ENCODE measurements at places on chromosomes 4 and X. TPM values are rescaled to one million over a fixed set of nuclear protein-coding genes. Genes with fewer than 3 reads are reported as not detected.

DNA sequence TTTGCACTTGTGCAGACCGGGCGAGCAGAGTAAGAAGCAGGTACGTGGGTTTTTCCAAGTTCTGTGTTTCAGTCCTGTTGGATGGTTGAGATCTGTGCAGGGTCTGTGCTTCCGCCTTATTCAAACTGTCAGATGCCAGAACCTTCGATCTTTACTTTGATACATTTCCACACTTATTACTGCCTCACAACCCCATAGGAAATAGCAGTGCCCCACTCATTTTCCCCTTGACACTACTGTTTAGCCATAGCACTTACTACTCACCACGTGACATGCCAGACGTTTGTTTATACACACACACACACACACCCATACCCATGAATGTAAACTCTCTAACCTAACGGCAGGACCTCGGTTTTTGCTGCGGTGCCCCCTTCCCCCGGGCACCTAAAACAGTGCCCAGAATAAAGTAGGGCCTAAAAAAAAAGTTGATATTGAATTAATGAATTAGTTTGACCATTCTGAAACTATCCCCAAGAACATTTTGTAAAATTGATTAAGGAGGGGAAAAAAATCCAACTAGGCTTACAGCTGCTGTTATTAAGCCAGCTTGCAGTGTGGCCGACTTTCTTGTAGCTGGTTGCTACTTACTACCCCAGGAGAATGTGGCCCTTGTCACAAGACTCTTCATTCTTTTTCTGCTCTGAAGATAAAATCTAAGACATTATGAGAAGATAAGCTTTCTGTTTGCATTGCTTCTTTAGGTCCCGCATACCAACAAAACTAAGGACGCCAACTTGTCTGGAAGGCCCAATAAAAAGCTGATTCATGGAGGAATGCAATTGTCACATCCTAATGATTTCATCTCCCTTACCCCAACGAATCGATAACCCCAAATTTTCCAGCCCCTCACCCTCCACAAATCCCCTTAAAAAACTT lies 704 bp upstream of the SEPSECS start:
- no peak for DNase-seq

DNA sequence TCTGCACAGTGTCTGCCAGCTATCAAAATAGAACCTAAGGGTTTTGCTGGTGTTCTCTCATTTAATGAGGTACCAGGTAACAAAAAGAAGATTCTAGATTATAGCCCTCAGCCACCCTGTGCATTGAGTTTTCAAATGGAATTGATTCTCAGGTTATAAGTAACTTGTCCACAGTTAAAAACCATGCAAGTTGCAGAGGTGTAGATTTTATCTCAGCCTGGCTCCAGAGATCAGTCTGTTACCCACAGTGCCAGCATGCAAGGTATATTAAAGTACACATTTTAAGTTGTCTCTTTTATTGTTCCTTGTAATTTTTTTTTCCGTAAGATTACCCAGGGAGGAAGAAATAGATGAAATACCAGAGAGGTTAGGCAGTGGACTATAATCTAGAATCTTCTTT lies 59.7 kb downstream of the RAPGEF2 start:
- no peak for DNase-seq

- no peak for DNase-seq
These were observed 809 bp downstream of the ZFP92 start for GRCh38 chrX:153411988-153412574.

DNA sequence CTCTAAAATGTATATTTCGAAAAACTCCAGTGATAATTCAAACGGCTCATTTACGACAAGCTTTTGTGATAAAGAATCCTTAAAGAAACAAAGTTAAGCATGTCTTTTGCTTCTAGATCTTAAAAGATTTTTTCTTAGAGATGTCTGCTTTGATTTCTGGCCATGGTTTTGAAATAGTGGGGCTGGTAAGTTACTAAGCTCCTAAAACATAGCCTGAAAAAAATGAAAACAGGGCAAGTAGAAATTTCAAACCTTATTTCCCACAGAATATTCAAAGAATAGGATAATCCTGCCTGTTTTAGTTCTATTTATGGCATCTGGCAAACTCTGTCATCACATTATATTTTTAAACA lies 318.3 kb downstream of the ARHGAP24 start:
- DNase-seq, result no peak

DNA sequence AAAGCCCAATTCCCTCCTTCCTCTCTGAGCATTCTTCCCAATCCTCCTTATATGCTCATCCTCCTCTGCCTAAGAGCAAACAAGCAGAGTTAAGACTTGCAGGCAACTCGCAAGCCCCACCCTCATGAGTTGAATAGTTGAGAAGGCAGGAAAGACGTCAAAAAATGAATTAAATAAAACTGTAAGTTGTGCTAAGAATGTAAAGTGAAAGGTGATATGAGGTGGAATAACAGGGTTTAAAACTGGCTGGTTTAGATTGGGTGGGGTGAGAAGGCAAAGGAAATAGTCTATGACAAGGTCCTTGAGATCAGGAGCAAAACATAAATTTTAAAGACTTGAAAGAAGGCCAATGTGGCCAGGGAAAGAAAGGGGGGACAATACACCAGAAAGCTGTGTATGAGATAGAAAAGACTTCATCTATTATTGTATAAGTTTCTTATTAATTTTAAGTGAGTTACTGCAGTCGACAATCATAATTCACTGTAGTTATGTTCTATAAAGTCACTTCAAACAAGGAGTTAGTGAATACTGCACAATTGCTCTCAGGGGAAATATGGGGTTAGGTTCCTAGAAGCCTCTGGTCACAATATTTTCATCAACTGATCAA lies 124.9 kb downstream of the RELL1 start:
- DNase-seq, result no peak

- DNase-seq, result no peak
These were observed 135.3 kb upstream of the MID1 start for GRCh38 chrX:10755439-10756334.

DNA sequence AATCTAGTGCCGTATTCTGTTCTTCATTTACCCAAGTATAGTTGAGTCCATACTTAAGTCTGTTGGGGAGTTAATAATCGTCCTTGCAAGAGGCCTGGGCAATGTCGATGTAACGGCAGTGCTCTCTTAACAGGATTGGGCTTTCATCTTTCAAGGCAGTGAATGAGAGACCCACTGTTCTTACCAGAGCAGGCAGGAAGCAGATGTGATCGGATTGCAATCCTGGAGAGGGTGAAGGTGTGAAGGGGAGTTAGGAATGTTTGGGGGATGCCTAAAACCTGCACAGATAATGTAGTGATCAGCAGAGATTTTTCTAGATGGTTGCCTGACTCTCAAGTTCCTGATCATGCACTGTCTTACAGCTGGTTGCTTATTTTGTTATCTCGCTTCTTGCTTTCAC lies 308.4 kb downstream of the AFF2 start:
- no peak for DNase-seq

- no peak for DNase-seq
These were observed 216.3 kb downstream of the HHIP start for GRCh38 chr4:144862210-144862609.

DNA sequence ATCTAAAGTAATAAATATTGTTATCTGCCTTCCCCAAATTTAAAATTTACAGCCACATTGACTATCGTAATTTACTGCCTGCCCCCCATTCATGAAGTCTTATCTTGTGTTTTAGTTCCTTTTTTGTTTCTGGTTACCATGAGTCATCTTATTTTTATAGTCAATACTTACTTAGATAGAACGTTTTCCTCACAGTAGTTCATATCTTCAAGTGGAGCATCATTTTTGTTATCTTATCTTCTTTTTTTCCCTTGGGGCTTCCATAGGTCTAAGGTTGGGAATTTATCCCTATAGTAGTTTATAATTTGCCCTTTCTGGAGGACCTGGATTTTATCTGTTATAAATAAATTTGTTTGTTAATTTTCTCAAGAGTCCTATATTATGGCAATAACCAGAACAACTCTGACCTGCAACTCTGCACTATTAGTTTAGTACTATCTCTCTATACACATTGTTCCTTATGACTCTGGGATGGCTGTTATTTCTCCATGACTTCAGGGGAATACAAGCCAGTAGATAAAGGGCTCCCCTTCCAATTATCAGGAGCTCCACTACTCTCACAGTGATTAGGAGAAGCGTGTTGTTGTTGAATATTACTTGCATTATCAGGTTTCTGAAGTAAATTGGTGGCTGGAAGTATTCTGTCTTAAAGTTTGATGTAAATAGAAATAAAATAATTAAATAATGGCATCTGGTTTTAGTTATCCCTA lies 330.6 kb downstream of the GALNTL6 start:
- DNase-seq, result no peak

DNA sequence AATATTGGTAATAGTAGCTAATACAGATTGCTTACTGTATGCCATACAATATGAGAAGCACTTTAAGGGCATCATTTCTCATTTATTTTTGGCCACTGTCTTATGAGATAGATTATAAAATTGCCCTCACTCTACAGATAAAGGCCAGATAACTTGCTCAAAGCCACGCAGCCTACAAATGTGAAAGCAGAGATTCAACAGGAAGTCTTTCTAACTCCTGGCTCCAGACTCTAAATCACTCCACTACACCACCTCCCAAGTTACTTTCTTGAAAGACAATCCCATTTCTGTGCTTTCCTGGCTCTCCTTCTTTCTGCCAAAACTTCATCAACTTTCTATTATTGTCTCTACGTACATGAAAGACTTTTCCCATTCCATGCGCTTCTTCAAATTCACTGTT lies 194.7 kb downstream of the FBXO8 start:
- no peak for DNase-seq

DNA sequence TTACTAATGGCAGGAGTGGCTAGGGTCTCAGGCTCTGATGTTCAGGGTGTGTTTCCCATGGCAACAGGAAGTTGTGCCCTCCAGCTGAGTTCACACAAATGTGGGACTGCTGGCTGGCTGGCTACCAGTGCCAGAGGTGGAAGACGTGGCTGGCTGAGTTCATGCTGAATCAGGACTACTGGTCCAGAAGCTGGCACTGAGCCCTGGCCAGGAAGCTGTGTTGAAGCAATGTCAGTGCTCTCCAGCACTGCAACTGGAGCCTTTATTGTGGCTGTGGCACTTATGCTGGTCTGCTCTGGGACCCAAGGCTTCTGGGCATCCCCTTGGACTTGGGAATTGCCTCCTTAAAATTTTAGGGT lies 42.0 kb upstream of the ZXDA start:
- DNase-seq, result no peak

DNA sequence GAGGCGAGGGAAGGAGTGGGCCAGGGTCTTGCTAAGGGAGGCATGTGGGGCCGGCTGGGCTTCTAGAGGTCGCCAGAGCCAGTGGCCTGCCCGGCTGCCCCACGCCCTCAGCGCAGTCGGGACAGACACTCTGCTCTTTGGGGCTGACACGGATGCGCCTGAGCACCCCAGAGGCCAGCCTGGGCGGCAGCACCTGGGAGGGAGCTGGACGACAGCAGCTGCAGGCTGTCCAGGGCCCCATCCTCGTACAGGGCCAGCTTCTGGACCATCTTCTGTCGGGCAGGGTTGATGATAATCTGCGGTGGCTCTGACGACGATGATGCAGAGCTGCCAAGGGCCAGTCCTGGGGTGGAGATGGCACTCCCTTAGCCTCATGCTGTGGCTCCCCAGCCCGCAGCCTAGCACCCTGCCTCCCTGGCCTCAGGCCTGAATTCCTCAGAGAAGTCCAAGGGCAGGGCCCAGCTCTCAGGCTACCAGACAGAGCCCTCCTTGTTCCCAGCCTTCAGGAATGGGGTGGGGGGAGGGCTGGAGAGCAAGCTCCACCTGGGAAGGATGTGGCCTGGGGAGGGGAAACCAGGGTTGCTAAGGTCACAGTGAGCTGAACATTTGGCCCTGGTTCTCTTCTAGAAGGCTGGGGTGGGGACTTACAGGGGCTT lies 7.2 kb downstream of the IRAK1 start:
- DNase-seq, result no peak

GRCh38 chr4:82473621-82474164 lies 43.3 kb downstream of the ENOPH1 start:
- DNase-seq, result no peak

DNA sequence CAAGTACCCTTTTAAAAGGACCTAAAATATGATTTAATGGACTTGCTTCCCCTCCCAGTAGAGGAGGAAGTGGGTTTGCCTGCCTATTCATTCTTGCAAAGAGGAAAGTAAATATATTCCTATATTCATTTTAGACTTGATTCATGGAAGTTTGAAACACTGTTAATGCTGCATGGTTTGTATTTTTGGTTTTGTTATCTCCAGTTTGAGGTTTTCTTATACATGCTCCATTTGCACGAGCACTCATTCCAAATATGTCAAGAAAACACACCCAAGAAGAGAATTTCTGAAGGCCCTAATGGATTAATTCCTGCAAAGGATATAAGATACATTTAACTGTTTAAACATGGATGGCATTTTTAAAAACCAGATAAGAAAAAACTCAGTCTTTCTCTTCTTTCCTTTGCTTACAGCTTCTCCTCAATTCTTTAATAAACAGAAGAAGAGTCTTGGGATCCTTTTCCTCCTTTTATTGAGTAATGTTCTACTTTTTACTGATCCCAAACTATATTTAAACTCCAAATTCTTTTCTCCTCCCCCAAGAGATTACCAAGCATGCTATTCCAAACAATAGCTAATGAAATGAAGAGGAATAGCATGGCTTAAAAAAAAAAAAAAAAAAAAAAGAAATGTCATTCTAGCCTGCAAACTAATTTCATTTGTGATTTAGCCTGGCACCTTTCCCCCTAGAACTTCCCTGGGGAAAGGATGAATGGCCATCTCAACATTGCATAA lies 54.6 kb upstream of the LDB2 start:
- DNase-seq, result no peak

DNA sequence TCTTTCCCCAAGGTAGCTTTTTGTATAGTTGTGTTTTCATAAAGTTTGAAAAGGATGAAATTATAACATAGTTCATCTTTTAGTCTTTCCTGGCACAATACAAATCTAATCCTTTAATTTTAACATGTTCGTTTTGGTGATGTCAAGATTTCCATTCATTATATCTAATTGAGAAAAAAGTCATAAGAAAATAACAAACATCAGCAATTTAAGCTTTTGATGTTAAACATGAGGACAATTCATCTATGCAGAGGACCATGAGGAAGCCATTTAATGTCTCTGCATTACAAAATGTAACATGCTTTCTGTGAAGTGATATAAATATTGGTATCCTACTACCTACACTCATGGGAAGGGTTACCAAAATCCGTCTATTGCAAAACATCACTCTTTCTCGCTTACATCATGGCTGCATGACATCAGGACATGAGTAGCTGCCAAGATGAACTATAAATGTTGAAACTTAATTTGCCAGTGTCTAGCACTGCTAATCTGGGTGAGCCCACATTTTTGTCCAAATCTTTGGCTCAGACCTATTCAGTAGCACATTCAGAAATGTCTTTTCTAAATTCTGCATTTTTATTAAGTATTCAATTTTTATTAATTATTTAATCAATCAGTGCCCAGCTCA lies 9.5 kb downstream of the EPGN start:
- no peak for DNase-seq

GRCh38 chr4:79292008-79292407 lies 33.9 kb downstream of the NAA11 start:
- DNase-seq, result no peak

GRCh38 chrX:112852851-112853250 lies 12.2 kb upstream of the AMOT start:
- DNase-seq, result no peak

- DNase-seq, result no peak
These were observed 74.9 kb downstream of the PRRG1 start for GRCh38 chrX:37424000-37424429.

The RELL1 gene
- 158 TPM for total RNA-seq

The PCDH7 gene
- 0.69 TPM for total RNA-seq

The AREG gene
- total RNA-seq, result 46.2 TPM

The PAK3 gene
- total RNA-seq, result 1.5 TPM

The ZFP92 gene
- 7.6 TPM for total RNA-seq

The WDR44 gene
- total RNA-seq, result 20.7 TPM

The SULT1E1 gene
- not detected for total RNA-seq

The GYPB gene
- not detected for total RNA-seq

The NR0B1 gene
- not detected for total RNA-seq

The MYOZ2 gene
- not detected for total RNA-seq

Data from omental fat pad (tissue), 4 donors.